ENCODE measurements at places on chromosomes 12 and 14. TPM values are rescaled to one million over a fixed set of nuclear protein-coding genes. Genes with fewer than 3 reads are reported as not detected.

Gene ASCL1
- 15.0 TPM for total RNA-seq

Gene CEBPE
- total RNA-seq, result not detected

Gene GALNT9
- total RNA-seq, result 7.2 TPM

Gene NRXN3
- 106 TPM for total RNA-seq

Gene P2RX2
- not detected for total RNA-seq
